Suppressor macrophage (primary cell): ENCODE measurements at places on chromosomes 3 and 15.

DNA sequence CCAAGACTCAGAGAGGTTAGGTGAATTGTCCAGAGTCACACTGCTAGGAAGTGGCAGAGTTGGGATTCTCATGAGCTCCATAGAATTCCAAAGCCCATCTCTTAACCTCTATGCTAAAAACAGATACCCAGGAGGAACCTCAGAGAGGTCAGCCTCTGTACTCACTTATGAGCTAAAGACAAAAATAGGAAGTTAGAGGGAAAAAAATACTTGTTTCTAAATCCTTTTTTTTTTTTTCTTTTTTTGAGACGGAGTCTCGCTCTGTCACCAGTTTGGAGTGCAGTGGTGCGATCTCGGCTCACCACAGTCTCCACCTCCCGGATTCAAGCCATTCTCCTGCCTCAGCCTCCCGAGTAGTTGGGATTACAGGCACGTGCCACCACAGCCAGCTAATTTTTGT, 31.4 kb downstream of the FSD2 start:
- peak; percentile 54 for DNase-seq

GRCh38 chr3:186988806-186989205, 58.5 kb downstream of the ST6GAL1 start:
- DNase-seq = no peak

DNA sequence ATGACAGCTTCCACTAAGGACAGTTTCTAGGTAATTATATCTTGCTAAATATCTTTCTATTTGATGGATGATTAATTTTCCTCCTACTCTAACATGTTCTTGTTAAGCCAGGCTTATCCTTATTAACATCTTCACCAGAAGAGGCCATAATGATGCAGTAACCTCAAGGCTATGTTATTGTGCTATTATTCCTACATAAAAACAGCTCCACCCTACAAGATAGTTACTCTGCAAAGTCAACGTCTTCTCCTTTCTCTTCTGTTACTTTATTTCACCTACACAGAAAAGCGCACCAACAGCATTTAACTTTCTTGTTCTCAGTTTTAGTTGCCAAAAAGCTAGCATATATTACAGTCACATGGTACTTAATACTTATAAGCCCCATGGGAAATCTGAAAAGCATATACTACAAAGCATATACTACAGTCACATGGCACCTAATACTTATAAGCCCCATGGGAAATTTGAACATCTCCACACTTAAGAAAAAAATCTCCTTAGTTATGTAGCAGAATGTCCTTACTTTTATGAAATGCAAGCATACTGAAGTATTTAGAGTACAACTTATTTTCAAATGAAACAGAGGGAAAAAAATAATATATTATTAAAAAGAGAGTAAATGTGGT, 13.4 kb downstream of the ADAM10 start:
- no peak for DNase-seq

DNA sequence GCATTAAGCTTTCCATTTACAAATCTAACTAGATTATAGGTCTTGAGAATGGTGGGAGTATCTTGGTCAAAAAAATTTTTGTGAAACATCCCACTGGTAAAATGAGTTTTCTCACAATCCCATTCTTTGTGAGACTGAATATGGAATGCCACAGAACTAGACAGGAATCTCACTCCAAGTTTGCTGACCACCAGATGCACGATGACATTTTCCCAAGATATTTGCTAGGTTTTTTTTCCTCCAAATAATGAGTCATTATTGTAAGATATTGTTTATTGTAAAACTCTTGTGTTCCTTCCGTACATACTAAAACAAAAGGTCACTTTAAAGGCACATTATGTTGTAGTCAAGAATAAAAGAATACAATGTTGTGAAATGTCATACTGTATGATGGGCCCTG, 53.9 kb downstream of the COPS2 start:
- DNase-seq = no peak

DNA sequence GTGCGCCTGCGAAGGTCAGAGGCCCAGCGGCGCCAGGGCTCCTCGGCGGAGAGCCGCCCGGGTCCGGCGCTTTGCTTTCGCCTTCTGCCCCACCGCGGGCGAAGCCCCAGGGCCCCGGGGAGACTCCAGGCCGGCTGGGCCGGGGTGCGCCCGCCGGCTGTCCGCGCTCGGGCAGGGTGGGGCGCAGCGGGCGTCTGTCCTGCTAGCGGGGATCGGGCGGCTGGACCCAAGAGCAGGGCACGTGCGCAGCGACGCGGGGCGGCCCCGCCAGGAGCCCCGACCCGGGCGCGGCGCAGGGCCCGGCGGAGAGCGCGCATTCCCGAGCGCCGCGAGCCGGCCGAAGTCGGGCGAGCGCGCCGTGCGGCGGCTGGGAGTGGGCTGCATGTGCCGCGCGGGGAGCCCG, 569 bp upstream of the ALDH1A3 start:
- DNase-seq = no peak

- DNase-seq = no peak
Observed at GRCh38 chr3:13764161-13764560, 115.7 kb downstream of the WNT7A start.

- peak; percentile 47 for DNase-seq
Observed at GRCh38 chr15:36815786-36816185, 236.4 kb downstream of the CDIN1 start.

DNA sequence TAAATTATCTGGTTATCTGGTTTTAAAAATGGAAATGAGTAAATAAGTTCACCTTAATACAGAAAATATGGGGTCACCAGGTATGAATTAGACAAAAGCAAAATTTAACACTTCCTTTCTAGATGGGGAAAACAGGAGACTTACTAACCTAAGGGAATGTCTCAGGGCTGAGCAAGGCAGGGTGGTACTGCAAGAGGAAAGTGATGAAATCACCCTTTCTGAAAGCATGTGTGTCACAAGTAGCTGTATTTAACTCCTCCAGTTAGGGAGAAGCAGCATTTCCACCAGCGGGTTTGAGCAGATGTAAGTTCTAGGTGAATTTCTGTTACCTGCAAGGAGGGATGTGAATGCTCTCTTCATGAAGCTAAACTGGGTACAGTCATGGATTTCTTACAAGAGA, 629.1 kb downstream of the MECOM start:
- DNase-seq = no peak

DNA sequence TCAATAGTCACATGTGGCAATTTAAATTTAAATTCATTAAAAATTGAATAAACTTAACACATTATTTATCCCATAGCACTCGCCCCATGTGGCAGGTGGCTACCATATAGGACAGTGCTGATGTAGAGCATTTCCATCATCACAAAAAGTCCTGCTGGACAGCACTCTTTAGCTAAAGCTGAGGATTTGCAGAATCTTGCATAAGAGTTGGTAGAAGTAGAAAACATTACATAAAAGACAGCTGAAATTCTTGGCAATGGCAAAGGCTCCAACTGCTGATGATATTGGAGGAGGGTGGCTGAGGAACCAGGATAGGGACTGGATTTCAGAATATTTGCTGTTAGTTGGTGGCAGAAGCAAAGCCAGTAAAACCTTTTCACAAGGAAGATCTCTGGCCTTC, 230.7 kb upstream of the SATB1 start:
- no peak for DNase-seq

- no peak for DNase-seq
Observed at GRCh38 chr3:119315600-119316312, 21.6 kb downstream of the ARHGAP31 start.

- DNase-seq = no peak
Observed at GRCh38 chr3:185439745-185440466, 58.9 kb downstream of the TMEM41A start.
